MM.1S (cell line): ENCODE measurements at places on chromosomes 12 and 14.

GRCh38 chr12:69254046-69254445 is 14.7 kb downstream of the CPSF6 start:
- DNase-seq = peak; percentile 77

GRCh38 chr14:64733899-64734298 is 29.7 kb downstream of the PLEKHG3 start:
- no peak for DNase-seq

DNA sequence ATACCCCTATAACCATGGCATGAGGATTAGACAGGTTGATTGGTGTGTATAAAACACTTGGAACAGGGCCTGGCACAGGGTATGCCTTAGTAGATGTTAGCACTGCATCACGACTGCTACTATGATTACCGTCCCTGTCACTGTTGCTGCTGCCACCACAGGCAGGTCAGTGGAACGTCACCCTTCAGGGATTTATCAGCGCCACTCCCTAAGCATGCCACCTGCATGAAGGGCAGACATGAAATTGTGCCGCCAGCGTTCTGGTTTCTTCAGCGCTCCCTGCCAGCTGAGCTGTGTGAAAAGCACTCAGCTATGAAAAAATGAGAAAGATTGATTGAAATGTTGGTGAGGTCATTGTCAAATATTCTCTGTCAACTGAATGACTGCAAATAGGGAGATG is 477.0 kb downstream of the DPF3 start:
- peak; percentile 81 for DNase-seq

GRCh38 chr14:73785336-73785833 is 66.2 kb upstream of the PTGR2 start:
- DNase-seq = no peak

- DNase-seq = no peak
Observed at GRCh38 chr14:87934185-87934584, 58.8 kb downstream of the GALC start.

DNA sequence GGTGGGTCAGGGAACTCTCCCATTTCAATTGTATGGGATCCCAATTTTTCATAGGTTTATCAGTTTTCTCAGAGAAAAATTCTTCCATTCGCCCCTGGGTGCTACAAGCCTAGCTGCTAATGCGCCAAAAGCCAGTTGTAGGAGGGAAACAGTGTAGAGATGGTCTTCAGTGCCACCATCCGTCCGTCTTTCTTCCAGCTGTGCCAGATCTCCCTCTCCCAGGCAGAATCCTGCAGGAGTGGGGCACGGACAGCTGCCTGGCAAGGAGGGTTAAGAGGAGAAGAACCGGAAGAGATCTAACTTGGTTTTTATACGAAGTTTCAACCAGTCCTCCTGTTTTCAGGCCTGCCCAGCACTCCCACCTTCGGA is 38.9 kb upstream of the FUT8 start:
- DNase-seq = no peak

GRCh38 chr14:79704041-79704807 is 507.1 kb downstream of the DIO2 start:
- DNase-seq = no peak

DNA sequence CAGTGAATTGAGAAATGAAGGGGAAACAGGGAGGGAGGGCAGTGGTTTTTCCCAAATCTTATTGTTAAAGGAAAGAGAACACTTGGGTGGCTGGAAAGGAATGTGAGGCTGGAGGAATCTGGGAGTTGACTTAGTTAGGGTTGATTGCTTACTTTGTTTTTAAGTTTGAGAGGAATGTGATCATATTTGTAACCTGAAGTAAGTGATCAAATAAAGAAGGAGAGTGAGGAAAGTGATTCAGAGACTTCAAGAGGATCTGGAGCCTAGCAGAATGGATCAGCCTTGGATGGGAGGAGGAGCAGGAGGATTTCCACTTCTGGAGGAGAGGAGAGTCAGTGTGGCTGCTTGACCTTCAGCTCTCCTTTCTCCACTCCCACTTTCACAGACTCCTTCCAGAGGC is 6.0 kb upstream of the LRP6 start:
- no peak for DNase-seq

DNA sequence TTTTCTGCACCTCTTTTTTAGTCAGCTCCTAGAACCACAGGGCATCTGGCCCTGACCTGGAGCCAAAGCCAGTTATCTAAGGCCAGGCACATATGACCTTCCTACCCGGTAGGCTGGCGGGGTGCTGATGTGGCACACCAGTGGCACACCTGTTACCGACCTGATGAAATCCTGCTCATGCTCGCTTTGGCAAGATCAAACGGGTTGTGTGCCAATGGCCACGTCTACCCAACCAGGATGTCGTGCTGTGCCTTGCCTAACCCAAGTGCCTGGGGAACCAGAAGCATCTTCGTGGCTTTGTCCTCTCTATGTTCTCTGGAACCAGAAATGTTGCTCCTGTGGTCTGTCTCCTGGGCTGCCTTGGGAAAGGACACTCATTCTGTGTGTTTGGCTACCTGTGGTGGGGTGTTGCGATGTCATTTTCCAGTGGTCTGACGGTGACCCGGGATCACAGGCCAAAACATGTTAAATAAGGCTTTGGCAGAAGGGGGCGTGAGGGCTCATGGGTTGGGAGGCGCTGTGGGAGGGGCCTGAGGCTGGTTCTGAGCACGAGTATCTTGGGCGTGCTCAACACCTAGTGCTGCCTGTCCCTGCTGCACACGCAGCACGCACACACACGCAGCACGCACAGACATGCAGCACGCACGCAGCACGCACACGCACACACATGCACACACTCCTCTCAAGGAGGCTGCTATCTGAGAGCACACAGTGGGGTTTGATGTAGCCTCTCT is 27.9 kb downstream of the CCNK start:
- no peak for DNase-seq

DNA sequence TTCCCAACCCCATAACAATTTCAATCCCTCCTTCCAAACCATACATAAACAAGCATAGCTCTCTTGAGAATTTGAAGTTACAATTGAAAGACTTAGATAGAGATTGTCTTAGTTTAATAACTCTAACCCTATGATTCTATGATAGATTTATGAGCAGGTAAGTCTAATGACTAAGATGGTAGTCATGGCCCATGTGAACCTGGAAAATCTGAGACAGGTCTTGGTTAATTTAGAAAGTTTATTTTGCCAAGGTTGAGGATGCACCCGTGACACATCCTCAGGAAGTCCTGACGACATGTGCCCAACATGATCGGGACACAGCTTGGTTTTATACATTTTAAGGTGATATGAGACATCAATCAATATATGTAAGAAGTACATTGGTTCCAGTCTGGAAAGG is 248.8 kb downstream of the KCNH5 start:
- DNase-seq = no peak

GRCh38 chr14:53180272-53181221 is 27.4 kb upstream of the DDHD1 start:
- no peak for DNase-seq

GRCh38 chr12:19726122-19726521 is 286.8 kb downstream of the AEBP2 start:
- no peak for DNase-seq

DNA sequence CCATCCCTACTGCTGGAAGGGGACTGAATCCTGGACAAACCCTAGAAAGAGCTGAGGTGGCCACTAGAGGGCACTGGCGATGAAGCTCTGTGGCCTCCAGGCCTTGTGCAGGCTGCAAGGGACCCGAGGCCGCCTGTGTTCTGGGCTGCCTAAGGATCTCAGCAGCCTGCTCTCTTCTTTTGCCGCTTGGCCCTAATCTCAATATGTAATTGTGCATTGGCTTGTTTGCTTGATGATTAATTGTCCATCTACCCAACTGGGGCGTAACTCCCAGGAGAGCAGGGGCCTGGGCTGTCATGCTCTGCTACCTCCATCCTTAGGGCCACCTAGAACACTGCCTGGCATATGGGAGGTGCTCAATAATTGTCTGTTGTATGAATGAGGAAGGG is 73.8 kb downstream of the SYNE3 start:
- peak; percentile 48 for DNase-seq

DNA sequence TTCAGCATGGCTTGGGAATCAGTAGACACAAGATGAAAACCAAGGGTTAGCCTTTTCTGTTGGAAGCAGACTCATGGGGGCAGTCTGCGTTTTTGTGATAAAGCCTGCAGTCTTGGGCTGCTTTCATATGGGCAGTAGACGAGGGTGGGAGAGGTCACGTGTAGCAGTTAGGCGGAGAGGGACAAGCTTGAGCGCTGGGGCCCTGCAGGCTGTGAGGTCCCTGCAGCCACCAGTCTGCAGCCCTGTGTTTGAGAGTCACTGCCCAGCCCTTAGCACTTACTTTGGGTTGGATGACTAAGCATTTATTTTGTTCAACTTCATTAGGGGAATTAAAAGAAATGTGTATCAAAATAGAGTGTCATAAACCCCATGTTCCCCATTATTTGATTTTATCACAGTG is 37.2 kb downstream of the EP400 start:
- DNase-seq = no peak

DNA sequence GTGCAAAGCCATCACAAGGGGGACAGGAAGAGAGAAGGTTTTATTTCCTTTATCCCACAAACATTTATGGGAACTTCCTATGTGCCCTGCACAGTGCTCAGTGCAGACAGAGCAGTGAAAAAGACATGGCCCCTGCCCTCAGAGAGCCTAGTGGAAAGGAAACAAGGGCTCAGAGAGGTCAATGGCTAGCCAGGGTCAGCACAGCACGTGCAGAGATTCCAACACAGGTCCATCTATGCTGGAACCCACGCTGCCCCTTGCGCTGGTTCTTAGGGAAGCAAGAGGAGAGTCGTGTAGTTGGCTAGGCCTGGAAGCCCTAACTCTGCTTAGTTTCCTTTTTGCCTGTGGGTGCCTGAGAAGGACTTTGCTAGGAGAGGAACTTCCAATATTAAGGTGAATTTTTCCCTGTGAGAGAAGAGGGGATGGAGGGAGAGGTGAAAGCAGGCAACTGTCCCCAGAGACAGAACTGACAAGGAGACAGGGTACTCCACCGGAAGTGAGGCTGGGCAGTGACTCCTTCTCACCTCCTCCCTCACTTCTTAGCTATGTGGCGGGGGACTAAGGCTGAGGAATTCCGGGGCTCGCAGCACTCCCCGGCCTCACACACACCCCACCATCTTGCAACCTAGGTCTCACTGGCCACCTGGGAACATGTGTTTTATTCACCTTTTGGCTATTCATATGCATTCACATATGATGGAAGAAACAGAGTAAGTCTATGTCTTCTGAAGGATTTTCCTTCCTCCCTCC is 12.1 kb upstream of the GPX2 start:
- no peak for DNase-seq

- no peak for DNase-seq
Observed at GRCh38 chr14:49549881-49550280, 36.3 kb downstream of the RPS29 start.

- DNase-seq = no peak
Observed at GRCh38 chr12:100717733-100718067, 76.9 kb upstream of the ANO4 start.

- peak; percentile 9 for DNase-seq
Observed at GRCh38 chr12:101108130-101108529, 101.9 kb downstream of the SLC5A8 start.
